Pancreas (tissue), 10 donors: ENCODE measurements at places on chromosomes 13 and 19. TPM values are rescaled to one million over a fixed set of nuclear protein-coding genes. Genes with fewer than 3 reads are reported as not detected.

Gene KLK5
- not detected for total RNA-seq

Gene WDR87
- not detected for total RNA-seq

Gene EID2B
- 1.1 TPM for total RNA-seq

Gene CALR3
- total RNA-seq = not detected

Gene SWSAP1
- 1.4 TPM for total RNA-seq

Gene SH2D3A
- 10.1 TPM for total RNA-seq

Gene URAD
- total RNA-seq = not detected

Gene SIGLEC5
- total RNA-seq = 0.37 TPM

Gene MAP4K1
- 0.79 TPM for total RNA-seq

Gene PLIN4
- total RNA-seq = 3.2 TPM

Gene ZNF730
- not detected for total RNA-seq

Gene KLK11
- total RNA-seq = 11.9 TPM

Gene GFY
- not detected for total RNA-seq

Gene SYDE1
- total RNA-seq = 2.5 TPM

Gene PRR20B
- not detected for total RNA-seq

Gene LRRC63
- 0.19 TPM for total RNA-seq

Gene IGFL2
- not detected for total RNA-seq

Gene MEIOSIN
- not detected for total RNA-seq

Gene F2RL3
- 0.24 TPM for total RNA-seq

Gene ZNF468
- 7.8 TPM for total RNA-seq

Gene FSTL3
- total RNA-seq = 14.5 TPM

Gene DNAAF3
- total RNA-seq = 3.2 TPM

Gene IZUMO4
- 5.3 TPM for total RNA-seq

Gene ZNF615
- total RNA-seq = 5.7 TPM

Gene C1QTNF9B
- total RNA-seq = not detected

Gene TGFBR3L
- total RNA-seq = 1.1 TPM

Gene KCNN4
- total RNA-seq = 0.46 TPM

Gene FFAR2
- 0.20 TPM for total RNA-seq

Gene TSKS
- not detected for total RNA-seq

Gene PCCA
- 32.1 TPM for total RNA-seq

Gene UBE2M
- total RNA-seq = 23.8 TPM

Gene IZUMO2
- total RNA-seq = not detected
